Hepatocyte (in vitro differentiated cells): ENCODE measurements at places on chromosomes 12 and 14. TPM values are rescaled to one million over a fixed set of nuclear protein-coding genes. Genes with fewer than 3 reads are reported as not detected.

GRCh38 chr14:71361336-71361735 lies 454.1 kb downstream of the PCNX1 start:
- no peaks in the 10 kb centered on the region for H3K36me3 ChIP-seq
- H3K4me3 ChIP-seq = no peak overlapping the region
- no peaks in the 10 kb centered on the region for H3K27me3 ChIP-seq
- DNase-seq = no peak
- no peak overlapping the region for H3K27ac ChIP-seq

- no peak for DNase-seq
- no peaks in the 10 kb centered on the region for H3K36me3 ChIP-seq
- H3K4me3 ChIP-seq = no peak overlapping the region
These were observed 366.5 kb downstream of the ALG10 start for GRCh38 chr12:34388636-34389377.

DNA sequence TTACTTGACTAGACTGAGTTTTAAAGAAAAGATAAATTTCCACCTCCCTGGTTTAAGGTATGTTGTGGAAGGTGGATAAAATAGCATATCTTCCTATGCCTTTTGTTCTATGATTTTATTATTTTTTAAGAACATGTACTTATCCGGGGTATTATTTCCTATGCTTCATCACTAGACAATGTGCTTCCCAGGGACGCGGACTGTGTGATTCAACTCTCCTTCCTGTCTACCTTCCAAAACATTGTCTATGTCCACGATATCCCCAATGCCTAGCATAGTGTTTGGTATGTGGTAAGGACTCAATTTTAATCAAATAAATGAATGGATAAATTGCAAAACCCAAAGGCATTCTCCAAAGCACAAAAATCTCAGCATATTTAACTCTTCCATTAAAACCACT lies 8.3 kb upstream of the CCND2 start:
- H3K4me1 ChIP-seq = peaks cover 3% of the 10 kb centered on the region
- peaks cover 29% of the 10 kb centered on the region for H3K27me3 ChIP-seq
- H3K27ac ChIP-seq = no peak overlapping the region
- H3K36me3 ChIP-seq = no peaks in the 10 kb centered on the region
- H3K4me3 ChIP-seq = no peak overlapping the region

- DNase-seq = no peak
- no peaks in the 10 kb centered on the region for H3K36me3 ChIP-seq
- no peak overlapping the region for H3K4me3 ChIP-seq
- peak overlapping the region; percentile 57 for H3K27ac ChIP-seq
These were observed 64.9 kb downstream of the LLPH start for GRCh38 chr12:66065641-66066136.

GRCh38 chr12:120625557-120626419 lies 14.6 kb upstream of the CABP1 start:
- H3K36me3 ChIP-seq = no peaks in the 10 kb centered on the region
- no peak for DNase-seq
- H3K4me3 ChIP-seq = no peak overlapping the region
- H3K4me1 ChIP-seq = no peaks in the 10 kb centered on the region
- no peaks in the 10 kb centered on the region for H3K27me3 ChIP-seq
- H3K27ac ChIP-seq = no peak overlapping the region

GRCh38 chr14:96630281-96630680 lies 128.1 kb downstream of the PAPOLA start:
- no peaks in the 10 kb centered on the region for H3K27me3 ChIP-seq
- H3K36me3 ChIP-seq = no peaks in the 10 kb centered on the region
- no peaks in the 10 kb centered on the region for H3K4me1 ChIP-seq
- H3K4me3 ChIP-seq = no peak overlapping the region
- DNase-seq = no peak

GRCh38 chr12:102468261-102468915 lies 12.0 kb downstream of the IGF1 start:
- H3K27me3 ChIP-seq = no peaks in the 10 kb centered on the region
- H3K4me3 ChIP-seq = no peak overlapping the region
- H3K27ac ChIP-seq = peak overlapping the region; percentile 20
- H3K4me1 ChIP-seq = peaks cover 12% of the 10 kb centered on the region

- no peak for DNase-seq
- no peaks in the 10 kb centered on the region for H3K27me3 ChIP-seq
These were observed 43.2 kb downstream of the JDP2 start for GRCh38 chr14:75471059-75471458.

GRCh38 chr14:23483236-23483854 lies 13.8 kb downstream of the NGDN start:
- peak; percentile 30 for DNase-seq
- no peaks in the 10 kb centered on the region for H3K27me3 ChIP-seq
- H3K36me3 ChIP-seq = no peaks in the 10 kb centered on the region

- H3K4me3 ChIP-seq = no peak overlapping the region
- H3K27me3 ChIP-seq = no peaks in the 10 kb centered on the region
- H3K36me3 ChIP-seq = no peaks in the 10 kb centered on the region
These were observed 1140.0 kb downstream of the TMEM121 start for GRCh38 chr14:106666341-106666740.

DNA sequence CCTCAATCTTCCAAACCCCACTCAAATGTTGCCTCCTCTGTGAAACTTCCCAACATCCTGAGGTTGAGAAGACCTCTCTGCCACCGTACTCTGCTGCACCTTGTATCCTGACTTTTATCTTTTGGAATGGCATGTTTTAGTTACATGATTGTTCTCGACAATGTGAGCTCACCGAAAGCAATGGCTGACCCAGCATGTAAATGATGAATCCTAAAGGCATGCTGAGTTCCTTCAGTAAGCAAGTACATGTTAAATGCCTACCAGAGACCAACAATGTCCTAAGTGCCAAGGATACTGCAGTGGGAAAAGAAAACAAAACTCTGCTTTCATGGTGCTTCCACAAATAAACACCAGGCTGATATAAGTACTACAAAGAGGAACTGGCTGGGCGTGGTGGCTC lies 13.7 kb downstream of the PPP1R13B start:
- no peaks in the 10 kb centered on the region for H3K36me3 ChIP-seq
- H3K4me1 ChIP-seq = peaks cover under 1% of the 10 kb centered on the region
- no peaks in the 10 kb centered on the region for H3K27me3 ChIP-seq
- H3K4me3 ChIP-seq = no peak overlapping the region
- no peak overlapping the region for H3K27ac ChIP-seq
- no peak for DNase-seq

- no peak overlapping the region for H3K4me3 ChIP-seq
- no peaks in the 10 kb centered on the region for H3K27me3 ChIP-seq
- H3K27ac ChIP-seq = no peak overlapping the region
- no peak for DNase-seq
- H3K36me3 ChIP-seq = no peaks in the 10 kb centered on the region
These were observed 3.1 kb upstream of the OR4N2 start for GRCh38 chr14:19800282-19801117.

- no peak overlapping the region for H3K27ac ChIP-seq
- peaks cover 21% of the 10 kb centered on the region for H3K4me1 ChIP-seq
- no peak for DNase-seq
- no peaks in the 10 kb centered on the region for H3K36me3 ChIP-seq
- H3K4me3 ChIP-seq = no peak overlapping the region
- no peaks in the 10 kb centered on the region for H3K27me3 ChIP-seq
These were observed 2.3 kb downstream of the ERO1A start for GRCh38 chr14:52693036-52693435.

INSM2 gene
- total RNA-seq = not detected in 2 replicates

MFAP5 gene
- 1.7 and 1.9 TPM in 2 replicates for total RNA-seq

TEX52 gene
- not detected in 2 replicates for total RNA-seq

TRPV4 gene
- 0.88 and 2.3 TPM in 2 replicates for total RNA-seq

EEF1AKMT3 gene
- total RNA-seq = 5.5 and 7.6 TPM in 2 replicates

DLK1 gene
- total RNA-seq = 1,033 and 1,378 TPM in 2 replicates

APEX1 gene
- total RNA-seq = 56.5 and 84.2 TPM in 2 replicates

SFSWAP gene
- 15.9 and 25.1 TPM in 2 replicates for total RNA-seq

A2ML1 gene
- total RNA-seq = 0.72 and 1.1 TPM in 2 replicates
